ENCODE measurements at places on chromosomes 16 and 17.

DNA sequence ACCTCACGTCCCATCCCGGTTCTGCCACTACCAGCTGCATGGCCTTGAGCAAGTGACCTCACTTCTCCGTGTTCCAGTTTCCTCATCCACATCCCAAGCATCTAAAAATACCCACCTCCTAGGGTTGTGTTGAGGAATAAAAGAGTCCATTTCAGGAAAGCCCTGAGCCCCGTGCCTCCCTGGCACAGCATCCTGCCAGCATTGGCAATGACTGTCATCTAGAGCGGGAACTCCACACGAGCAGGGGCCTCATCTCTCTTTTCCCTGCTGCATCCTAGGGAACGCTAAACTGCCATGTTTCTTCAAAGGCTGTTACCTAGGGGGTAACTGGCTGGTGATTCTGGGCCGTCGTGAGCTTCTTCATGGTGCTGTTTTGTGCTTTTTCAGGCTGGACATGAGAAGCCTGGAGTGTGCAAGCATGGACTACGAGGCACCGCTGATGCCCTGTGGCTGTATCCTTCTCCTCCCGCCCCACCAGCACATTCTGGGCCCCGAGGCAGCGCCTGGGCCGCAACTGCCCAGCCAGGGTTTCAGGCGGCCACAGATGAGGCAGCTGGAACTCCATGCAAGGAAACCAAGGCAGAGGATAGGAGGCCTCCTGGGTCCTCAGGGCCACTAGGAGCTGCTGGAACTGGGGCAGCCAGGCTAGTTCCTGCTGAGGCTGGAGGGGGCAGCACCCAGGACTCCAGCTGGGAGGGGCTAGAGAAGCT, 221.4 kb downstream of the KATNIP start:
- no peak for DNase-seq

GRCh38 chr17:9050801-9051401, 29.6 kb downstream of the NTN1 start:
- DNase-seq: no peak

DNA sequence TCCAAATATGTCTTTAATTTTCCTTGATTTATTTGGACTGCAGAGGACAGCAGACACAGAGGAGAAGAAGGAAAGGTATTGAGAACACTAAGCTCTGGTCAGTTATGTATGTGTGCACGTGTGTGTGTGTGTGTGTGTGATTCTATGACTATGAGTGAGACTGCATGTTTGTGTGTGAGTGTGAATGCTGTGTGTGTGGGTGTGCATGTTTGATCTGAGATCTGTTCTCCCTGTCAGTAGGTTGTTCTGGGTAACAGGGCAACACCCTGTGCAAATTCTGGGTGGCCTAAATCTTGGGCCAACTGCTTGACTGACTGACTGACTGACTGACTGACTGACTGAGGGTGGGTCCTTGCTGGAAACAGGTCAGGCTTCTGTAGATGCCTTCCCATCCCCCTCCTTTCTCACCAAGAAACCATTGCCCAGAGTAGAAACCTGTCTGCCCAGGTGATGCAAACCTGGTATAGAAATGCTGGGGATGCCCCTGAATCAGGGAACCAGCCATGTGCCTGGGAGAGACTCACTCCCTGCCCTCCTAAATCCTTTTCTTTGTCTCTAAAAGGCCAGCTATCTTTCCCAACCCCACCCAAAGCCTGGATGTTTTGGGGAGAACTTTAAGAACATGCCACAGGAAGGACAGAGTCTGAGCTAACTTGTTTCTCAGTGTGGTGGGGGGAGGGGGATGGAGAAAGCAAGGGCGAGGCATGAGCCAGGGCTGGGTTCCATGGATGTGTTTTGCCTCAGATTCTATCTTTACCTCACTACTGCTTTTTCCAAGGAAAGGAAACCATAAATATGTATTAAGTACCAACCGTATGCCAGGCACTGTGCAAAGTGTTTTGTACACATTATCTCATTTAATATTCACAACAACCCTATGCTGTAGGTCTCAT, 4.5 kb upstream of the NR1D1 start:
- DNase-seq: no peak

DNA sequence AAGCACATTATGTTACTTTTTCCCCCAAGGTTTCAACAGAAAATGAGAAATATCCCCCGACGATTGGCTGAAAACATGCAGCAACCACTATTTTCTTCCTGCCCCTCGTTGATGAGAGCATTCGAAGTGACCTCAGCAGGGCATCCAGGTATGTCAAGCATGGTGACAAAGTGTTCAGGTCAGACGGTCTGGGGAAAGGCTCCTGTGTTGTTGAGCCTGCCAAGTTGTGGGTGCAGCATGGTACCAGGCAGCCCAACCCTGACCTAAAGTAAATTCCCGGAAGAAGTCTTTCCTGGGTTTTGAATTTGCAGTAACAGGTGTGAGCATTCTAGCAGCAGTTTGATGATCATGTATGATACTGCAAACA, 51.7 kb upstream of the SEC14L1 start:
- DNase-seq: no peak

GRCh38 chr17:76265624-76266243, 586 bp downstream of the UBALD2 start:
- DNase-seq: no peak

DNA sequence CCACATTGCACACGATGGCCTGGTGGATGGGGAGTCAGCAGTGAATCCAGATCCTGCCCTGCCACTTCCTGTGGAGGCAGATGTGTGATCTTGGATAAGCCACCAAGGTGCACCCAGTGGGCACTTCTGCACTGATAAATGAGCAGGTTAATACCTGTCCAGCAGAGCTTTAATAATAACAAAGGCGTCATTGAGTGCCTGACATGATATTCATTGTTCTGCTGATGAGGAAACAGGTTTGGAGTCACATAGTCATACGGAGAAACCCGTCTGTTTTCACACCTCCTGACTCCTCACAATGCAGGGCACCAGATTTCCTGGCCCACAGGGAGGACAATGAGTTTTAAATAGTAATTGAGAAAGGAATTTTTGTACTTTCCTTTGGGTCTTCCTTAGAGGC, 324.6 kb upstream of the CDH5 start:
- no peak for DNase-seq
